Activated naive CD4-positive, alpha-beta T cell treated with anti-CD3 and anti-CD28 coated beads for 36 hours (primary cell): ENCODE measurements at places on chromosomes 2 and 18. TPM values are rescaled to one million over a fixed set of nuclear protein-coding genes. Genes with fewer than 3 reads are reported as not detected.

The CCDC148 gene
- total RNA-seq, result not detected

The MAB21L4 gene
- total RNA-seq, result not detected

The PLA2R1 gene
- total RNA-seq, result not detected

DNA sequence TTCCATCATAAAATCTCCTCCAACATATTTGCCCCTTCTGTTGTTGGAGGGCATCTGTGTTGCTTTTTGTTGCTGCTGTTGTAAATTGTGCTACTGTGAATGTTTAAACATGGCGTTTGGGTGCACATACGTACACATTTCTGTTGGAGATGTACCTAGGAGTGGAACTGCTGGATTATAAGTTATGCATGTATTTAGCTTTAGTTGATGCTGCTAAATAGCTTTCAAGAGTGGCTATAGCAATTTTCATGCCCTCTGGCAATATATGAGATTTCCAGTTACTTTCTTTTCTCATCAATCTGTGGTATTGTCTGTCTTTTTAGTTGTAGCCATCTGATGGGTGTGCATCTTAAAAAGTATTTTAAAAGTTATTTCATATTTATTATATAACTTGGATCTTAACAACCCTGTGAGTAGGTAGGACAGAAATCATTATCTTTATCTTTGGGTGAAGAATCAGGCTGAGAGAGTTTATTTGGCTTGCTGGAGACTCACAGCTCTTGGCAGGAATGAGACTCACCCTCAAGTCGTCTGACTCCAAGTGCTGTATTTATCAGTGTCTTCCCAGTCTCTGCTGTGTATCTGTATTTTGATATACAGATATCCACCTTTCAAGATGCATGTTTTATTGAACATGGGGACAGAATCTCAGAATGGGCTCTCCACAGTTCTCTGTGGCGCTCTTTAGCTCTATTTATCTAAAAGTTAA lies 16.9 kb downstream of the ZNF236 start:
- no peak for DNase-seq
- no peaks in the 10 kb centered on the region for H3K27me3 ChIP-seq
- H3K27ac ChIP-seq, result no peak overlapping the region

DNA sequence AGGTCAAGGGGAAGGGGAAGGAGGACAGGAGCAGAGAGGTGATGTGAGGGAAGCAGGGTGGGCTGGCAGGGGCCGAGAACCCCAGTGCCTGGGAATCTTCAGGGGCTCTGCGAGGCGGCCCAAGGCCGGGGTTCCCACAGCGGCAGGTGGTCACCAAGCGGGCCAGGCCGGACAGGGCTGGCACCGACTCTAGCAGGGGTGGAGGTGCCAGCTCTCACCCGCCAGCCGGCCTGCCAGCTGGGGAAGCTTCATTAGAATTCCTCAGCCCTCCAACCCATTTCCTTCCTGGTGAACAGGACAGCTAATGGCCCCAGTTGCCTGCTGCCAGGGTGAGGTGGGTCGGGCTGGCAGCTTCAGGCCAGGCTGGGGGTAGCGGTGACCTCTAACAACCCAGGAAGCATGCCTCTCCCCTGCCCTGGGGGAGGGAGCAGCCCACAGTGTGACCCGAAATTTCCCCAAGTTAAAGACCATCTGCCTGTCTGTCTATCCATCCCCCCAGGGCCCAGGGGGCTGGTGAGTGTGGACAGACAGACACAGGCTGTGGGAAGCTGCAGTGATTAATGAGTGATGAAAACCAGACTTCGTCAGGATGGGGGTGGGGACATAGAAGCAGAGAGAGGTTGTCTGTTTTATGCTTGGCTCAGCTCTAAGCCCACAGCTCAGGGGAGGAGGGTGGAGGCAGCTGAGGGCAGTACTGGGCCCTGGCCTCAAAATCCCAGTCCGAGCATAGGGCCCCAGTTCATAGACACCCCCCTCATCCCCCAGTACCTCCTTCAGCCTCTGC lies 144.1 kb downstream of the ZFP36L2 start:
- DNase-seq, result no peak
- H3K27ac ChIP-seq, result no peak overlapping the region
- H3K27me3 ChIP-seq, result no peaks in the 10 kb centered on the region
- no peaks in the 10 kb centered on the region for H3K36me3 ChIP-seq

The IL1A gene
- total RNA-seq, result 0.29 TPM

DNA sequence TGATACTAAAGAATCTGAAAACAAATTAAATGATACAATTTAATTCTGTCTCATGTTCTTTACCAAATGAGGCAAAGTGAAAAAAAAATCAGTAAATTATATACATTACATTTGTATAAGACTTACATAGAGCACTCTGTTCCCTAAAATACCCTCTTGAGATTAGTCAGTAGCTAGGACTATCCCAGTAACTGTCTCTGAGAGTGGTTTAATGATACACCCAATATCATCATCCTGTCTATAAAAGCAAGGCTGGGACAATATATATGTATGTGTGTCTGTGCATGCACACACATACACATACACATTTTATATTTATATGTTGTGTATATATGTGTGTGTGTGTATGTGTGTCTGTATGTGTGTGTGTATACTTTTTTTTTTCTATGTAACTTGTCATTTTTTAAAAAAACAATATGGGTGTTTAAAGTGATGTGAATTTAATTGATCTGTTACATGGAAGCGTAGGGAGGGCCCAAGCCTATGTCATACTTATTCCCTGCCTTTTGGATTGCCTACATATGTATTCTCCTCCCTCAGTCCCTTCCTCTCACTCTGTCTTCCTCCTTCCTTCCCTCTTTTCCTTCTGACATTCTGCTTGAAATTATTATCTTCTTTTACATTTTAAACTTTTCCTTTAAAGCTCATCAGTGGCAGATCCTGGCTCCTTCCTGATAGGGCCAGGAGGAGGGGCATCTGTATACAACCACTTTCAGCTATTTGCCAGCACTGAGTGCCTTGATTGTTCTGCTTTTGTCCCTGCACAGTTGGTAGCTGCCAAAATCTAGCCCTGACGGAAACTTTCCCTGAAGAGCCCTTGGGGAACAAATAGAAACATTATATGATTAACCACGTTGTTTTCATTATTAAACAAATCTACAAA lies 6.8 kb downstream of the ASXL3 start:
- no peak overlapping the region for H3K4me3 ChIP-seq
- no peak for DNase-seq
- H3K4me1 ChIP-seq, result no peaks in the 10 kb centered on the region
- no peak overlapping the region for H3K27ac ChIP-seq
